Cortex of kidney (tissue), 1 donor: ENCODE measurements at places on chromosomes 5 and 9.

- no peak for DNase-seq
Measured at GRCh38 chr5:101611039-101611438, 685.0 kb downstream of the SLCO4C1 start.

DNA sequence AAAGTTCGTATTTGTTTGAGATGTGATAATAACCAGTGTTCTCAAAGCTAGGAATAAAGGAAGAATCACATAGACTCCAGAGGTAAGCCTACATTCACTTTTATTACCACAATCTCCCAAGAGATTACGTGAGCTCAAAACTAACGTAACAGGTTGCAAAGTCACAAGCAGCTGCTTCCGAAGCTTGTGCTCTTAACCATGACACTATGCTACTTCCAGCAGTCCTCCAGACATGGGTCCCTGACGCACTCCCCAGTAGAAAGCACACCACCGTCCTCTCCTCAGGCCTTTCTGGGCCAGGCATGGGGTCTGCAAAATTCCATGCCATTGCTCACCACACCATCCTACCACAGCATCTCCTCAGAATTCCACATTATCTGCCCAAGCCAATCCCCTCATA lies 84.6 kb downstream of the PAX5 start:
- no peak for DNase-seq

- no peak for DNase-seq
Measured at GRCh38 chr9:98907055-98907454, 36.7 kb upstream of the COL15A1 start.

GRCh38 chr5:75202935-75203334 lies 33.7 kb downstream of the ANKRD31 start:
- DNase-seq: no peak

GRCh38 chr5:71454913-71455312 lies 538 bp upstream of the BDP1 start:
- no peak for DNase-seq

GRCh38 chr9:123796094-123796493 lies 133.8 kb downstream of the DENND1A start:
- no peak for DNase-seq

- no peak for DNase-seq
Measured at GRCh38 chr9:96256800-96257199, 45.2 kb downstream of the HSD17B3 start.

- DNase-seq: no peak
Measured at GRCh38 chr9:130117816-130118632, 54.2 kb upstream of the NCS1 start.

DNA sequence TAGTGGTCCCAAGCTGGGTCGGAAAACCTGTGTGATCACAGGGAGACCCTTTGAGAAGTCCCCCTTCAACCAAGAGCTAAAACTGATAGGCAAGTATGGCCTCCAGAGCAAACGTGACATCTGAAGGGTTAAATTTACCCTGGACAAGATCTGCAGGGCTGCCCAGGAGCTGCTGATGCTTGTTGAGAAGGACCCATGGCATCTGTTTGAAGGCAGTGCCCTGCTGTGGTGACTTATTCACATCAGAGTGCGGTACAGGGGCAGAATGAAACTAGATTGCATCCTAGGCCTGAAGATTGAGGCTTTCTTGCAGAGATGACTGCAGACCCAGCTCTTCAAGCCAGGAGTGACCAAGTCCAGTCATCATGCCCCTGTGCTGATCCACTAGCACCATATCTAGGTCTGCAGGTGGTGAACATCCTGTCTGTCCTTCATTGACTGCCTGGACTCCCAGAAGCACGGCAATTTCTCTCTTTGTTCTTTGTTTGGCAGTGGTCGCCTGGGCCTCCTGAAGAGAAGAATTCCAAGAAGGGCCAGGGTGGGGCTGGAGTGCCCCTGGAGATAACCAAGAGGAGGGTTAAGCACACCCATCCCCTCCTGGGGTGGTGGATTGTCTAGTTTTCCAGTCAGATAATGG lies 25.7 kb upstream of the CHD1 start:
- DNase-seq: no peak

DNA sequence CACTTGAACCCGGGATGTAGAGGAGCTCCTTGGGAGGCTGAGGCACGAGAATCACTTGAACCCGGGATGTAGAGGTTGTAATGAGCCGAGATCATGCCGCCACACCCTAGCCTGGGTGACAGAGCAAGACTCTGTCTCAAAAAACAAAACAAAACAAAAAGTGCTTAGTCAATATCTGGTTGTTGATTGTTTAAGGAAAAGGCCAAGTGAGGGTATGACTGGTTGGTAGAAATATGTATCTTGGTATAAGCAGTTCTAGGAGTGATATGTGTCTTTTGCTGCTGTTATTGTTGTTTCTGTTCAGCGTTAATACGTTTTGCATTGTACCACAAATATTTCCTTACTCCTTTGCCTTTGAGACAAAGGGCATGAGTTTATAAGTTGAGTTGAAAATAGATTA lies 210.7 kb upstream of the DMRT1 start:
- no peak for DNase-seq
